Effector memory CD4-positive, alpha-beta T cell (primary cell): ENCODE measurements at places on chromosomes 1 and 21.

GRCh38 chr1:206495011-206495461 is 12.3 kb upstream of the RASSF5 start:
- no peak for DNase-seq

- no peak for DNase-seq
Observed at GRCh38 chr1:17011092-17011438, 663 bp downstream of the ATP13A2 start.

- no peak for DNase-seq
Observed at GRCh38 chr1:53721088-53721487, 17.9 kb downstream of the GLIS1 start.

- no peak for DNase-seq
Observed at GRCh38 chr1:202047977-202048376, 37.6 kb downstream of the ELF3 start.

DNA sequence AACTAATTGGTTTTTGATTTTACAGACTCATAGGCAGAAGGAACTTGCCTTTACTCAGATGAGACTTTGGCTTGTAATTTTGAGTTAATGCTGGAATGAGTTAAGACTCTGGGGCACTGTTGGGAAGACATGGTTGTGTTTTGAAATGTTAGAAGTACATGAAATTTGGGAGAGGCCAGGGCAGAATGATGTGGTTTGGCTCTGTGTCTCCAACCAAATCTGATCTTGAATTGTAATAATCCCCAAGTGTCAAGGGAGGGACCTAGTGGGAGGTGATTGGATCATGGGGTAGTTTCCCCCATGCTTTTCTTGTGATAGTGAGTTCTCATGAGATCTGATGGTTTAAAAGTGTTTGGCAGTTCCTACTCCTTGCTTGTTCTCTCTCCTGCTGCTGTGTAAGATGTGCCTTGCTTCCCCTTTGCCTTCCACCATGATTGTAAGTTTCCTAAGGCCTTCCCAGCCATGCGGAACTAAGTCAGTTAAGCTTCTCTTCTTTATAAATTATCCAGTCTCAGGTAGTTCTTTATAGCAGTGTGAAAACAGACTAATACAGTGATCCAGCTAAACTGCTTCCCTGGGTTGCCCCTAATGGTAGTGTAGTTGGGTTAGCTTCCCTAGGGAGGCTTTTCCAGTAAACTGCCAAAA is 10.2 kb downstream of the CPT2 start:
- DNase-seq = no peak

DNA sequence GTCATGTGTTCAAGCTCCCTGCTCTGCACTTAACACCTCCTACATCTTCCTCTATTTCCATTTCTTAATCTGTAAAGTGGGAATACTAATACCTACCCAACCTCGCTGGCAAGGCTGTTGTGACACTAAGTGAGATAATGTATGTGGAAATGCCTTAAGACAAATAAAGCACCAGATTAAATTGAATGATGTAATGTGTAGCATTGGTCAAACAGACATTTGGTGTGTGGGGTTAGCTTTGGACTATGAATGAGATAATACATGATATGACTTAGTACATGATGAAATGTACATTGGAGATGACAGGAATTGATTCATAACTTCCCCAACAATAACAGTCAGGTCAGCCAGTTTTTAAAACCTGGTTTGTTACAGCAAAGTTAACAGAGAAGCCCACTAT is 5.2 kb downstream of the AMPD1 start:
- DNase-seq = no peak

GRCh38 chr1:241902391-241903065 is 54.5 kb downstream of the EXO1 start:
- no peak for DNase-seq
